ENCODE measurements at places on chromosomes 7 and 10. TPM values are rescaled to one million over a fixed set of nuclear protein-coding genes. Genes with fewer than 3 reads are reported as not detected.

DNA sequence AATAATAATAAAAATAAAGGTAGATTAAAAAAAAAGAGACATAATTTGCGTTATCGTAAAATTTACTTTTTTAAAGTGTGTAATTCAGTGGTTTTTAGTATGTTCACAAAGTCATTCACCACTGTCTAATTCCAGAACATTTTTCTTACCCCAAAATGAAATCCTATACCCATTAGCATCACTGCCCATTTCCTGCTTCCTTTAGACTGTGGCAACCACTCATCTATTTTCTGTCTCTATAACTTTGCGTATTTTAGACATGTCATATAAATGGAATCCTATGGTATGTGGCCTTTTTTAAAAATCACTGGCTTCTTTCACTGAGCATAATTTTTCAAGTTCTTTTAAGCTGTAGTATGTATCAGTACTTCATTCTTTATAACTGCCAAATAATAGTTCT is 53.6 kb downstream of the KAT6B start:
- no peak for DNase-seq

DNA sequence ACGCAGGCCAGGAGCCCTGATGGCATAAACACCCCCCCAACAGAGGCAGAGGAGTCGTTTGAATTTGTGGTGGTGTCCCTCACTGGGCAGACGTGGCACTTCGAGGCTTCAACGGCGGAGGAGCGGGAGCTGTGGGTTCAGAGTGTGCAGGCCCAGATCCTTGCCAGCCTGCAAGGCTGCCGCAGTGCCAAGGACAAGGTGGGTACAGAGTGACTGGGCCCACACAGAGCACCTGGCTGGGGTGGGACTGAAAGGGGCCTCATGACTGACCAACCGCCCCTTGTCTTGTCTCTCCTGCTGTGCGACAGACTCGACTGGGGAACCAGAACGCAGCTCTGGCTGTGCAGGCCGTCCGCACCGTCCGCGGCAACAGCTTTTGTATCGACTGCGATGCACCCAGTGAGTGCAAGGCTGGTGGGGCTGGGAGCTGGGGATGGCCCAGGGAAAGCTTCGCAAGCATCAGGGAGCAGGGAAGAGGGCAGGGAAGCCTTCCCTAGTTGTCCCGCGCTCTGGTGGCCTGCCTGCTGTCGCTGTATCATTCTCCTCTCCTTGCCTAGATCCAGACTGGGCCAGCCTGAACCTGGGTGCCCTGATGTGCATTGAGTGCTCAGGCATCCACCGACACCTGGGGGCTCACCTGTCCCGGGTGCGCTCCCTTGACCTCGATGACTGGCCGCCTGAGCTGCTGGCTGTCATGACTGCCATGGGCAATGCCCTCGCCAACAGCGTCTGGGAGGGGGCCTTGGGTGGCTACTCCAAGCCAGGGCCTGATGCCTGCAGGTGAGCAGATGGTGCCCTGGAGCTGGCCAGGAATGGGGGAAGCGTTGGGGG is 25.4 kb downstream of the GBX1 start:
- no peak for DNase-seq

GRCh38 chr7:3312583-3312982 is 11.5 kb downstream of the SDK1 start:
- no peak for DNase-seq

DNA sequence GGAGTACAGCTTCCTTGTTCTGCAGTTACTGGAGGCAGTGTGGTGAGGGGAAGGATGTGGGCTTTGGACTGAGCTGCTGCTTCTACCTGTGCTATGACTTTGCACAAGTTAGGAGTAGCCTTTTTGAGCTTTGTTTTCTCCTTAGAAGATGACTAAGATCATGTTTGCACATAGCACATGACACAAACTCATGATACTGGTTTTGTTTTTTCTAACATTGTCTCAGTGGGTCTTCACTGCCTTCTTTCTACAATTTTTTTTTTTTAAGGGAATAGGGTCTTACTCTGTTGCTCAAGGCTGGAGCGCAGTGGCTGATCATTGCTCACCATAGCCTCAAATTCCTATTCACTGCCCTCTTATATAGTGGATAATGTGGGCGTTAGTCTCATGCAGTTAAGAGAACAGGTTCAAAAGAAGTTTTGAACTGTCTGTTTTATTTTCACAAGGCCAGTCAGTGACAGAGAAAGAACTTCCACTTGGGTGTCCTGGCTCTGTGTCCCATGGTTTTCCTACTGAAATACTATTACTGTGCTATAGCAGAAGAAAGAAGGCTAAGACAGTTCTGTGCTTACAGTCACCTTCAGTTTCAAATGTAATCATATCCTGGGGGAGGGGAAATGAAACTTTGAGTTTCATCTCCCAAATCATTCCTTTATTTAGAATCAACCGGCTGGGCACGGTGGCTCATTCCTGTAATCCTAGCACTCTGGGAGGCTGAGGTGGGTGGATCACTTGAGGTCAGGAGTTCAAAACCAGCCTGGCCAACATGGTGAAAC is 72.0 kb downstream of the KAT6B start:
- DNase-seq: peak; percentile 59

GRCh38 chr7:2117646-2118045 is 115.1 kb downstream of the MAD1L1 start:
- DNase-seq: no peak

GRCh38 chr7:49119706-49120105 is 195.4 kb downstream of the CDC14C start:
- no peak for DNase-seq

DNA sequence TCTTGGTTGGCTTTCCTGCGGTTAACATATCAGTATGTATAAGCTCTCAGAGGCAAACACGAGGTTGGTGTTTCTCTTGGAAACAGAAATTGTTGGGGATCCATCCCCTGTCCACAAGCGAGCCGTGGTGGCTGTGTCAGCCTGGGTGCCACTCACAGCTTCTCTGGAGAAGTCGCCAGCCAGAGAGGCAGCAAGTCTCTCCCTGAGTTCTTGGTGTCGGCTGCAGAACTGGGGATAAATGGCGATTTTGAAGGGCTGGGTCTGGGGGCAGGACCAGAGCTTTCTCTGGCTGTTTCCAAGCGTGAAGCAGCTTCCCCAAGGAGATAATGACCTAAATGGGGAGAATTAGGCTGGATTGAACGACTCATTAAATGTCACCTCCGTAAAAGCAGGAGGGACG is 335.3 kb downstream of the GLRX3 start:
- no peak for DNase-seq

- DNase-seq: no peak
Observed at GRCh38 chr10:78150756-78151155, 117.1 kb downstream of the RPS24 start.

GRCh38 chr10:3895045-3895631 is 110.1 kb upstream of the KLF6 start:
- no peak for DNase-seq

- no peak for DNase-seq
Observed at GRCh38 chr7:71824006-71824760, 588.0 kb downstream of the CALN1 start.

DNA sequence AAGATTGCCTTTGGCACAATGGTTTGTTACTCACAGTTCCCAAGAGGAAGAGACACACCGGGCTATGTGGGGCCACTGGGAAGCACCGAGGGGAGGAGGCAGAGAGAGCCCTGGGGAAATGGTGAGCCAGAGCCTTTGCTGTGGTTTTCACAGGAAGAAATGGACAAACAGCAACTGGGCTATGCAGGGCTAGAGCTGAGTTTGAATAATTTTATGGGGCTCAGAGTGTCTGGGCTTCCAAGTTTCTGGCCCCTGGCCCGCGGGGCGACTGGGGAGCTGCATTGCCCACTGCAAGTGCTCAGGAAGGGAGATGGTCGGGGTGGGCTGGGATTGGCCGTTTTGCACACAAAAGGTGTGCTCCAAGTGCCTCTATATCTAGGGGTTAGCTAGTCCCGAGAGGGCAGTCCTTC is 92.6 kb downstream of the CHST15 start:
- DNase-seq: no peak

- no peak for DNase-seq
Observed at GRCh38 chr10:3622427-3622826, 162.6 kb downstream of the KLF6 start.

DNA sequence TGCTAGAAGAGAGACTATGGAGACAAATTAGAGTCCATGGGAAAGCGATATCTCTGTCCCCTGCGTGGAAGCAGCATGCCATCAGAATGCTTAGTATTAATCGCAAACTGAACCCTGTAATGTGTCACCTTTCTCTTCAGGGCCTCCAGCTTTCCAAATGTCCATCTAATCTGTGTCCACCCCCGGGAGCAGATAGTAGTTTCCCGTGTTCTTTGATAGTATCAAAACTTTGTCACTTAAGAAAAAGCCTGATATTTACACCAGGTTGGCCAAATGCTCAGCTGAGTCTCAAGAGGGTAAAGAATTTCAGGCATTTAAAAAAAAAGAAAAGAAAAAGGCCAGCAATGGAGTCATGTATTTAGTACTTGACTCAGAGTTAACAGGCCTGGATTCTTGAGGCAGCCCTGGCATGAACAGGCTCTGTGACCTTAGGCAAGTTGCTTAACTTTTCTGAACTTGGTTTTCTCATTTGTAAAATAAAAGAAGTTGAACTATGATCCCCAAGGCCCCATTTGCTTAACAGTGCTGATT is 10.4 kb upstream of the GSAP start:
- DNase-seq: no peak

DNA sequence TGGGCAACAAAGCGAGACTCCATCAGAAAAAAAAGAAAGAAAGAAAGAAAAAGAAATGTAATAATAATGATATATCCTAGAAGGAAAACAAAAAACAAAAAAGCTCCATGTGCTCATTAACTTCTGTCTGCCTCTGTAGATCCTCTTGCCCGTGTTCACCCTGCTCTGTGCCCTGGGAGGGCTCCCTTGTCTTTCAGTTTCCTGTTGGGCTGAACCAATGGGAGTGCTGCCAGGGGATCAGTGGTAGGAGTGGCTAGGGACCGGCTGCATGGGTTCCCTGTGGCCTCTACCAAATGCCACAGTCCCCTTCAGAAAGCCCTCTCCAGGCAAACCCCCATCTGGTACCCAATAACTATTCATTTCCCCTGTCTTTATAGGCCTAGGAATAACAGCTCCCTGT is 51.8 kb upstream of the PARD3 start:
- no peak for DNase-seq

DNA sequence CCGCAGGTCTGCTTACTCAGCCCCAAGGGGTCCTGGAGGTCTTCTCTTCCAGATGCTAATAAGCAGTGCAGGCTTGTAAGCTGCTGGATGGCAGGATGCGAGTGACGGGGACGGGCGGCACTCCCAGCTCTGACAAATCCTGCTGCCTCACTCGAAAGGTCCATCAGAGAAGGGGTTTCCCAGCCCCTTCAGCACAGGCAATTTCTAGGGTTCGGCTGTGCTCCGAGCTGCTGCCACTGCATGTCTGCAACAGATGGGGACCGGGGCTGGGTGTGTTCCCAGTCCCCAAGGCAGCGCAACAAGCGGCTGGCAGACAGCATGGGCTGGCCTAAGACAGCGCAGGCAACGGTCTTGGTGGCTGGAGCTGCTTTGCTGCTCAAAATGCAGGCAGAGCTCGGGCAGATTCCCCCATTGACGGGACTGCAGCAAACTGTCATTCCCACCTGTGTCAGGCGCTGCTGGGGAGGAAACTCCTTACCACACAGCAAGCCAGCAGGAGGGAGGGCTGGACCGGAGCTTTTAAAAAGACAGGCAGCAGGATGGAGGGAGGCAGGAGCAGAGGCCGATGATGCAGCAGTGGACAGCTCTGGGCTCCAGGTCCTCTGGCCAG is 62.4 kb downstream of the PRKAG2 start:
- DNase-seq: no peak

GRCh38 chr7:114273218-114273617 is 141.4 kb upstream of the FOXP2 start:
- no peak for DNase-seq

GRCh38 chr7:83143107-83143506 is 19.6 kb downstream of the PCLO start:
- DNase-seq: no peak

- DNase-seq: no peak
Observed at GRCh38 chr7:99002148-99002826, 124.0 kb downstream of the TRRAP start.

GRCh38 chr7:37031571-37032257 is 307.4 kb upstream of the AOAH start:
- DNase-seq: peak; percentile 27

GRCh38 chr7:150378115-150378852 is 846 bp upstream of the ZNF775 start:
- DNase-seq: peak; percentile 69

DNA sequence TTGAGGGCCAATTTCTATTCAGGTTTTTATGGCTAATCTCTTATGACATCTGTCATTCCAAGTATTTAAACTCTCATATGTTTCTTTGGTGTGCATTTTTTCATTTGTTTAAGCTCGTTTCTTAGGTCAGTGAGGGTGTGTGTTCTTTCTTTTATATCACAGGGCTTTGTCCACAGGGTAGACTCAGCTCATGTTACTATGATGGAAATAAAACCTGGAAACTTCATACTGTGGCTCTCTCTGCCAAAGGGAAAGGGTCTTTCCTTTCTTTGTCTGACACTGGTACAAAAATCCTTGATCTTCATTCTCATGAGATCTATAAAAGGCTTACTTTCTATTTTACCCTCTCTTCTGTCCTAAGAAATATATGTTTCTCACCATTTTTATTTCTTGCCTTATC is 129.6 kb upstream of the SP8 start:
- DNase-seq: no peak

DNA sequence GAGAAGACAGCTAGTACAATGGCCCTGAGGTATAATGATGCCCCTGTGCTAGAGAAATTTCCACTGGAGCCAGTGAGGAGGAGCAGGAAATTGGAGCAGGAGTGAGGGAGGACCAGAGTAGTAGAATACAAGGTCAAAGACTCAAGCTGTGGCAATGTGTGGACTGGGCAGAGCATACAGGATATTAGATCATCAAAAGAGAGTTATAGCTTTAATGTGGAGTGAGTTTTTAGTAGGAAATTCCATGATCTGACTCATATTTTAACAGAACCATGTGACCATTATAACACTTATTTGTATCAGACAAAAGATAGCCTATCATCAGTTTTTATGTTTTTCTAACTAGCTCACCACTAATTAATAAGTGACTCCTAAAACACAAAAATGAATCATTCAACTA is 154.1 kb downstream of the DGKB start:
- DNase-seq: no peak

The MSRB2 gene
- total RNA-seq: 9.7 TPM

The NKX2-3 gene
- total RNA-seq: not detected

The GOT1 gene
- 31.2 TPM for total RNA-seq

The SMO gene
- not detected for total RNA-seq

The SH2D4B gene
- 0.21 TPM for total RNA-seq

The SLC26A3 gene
- not detected for total RNA-seq

The LIPJ gene
- not detected for total RNA-seq

The SPDYE1 gene
- not detected for total RNA-seq

The MACROH2A2 gene
- 6.2 TPM for total RNA-seq

The MMP21 gene
- not detected for total RNA-seq

The C10orf62 gene
- not detected for total RNA-seq

The CNNM1 gene
- 0.23 TPM for total RNA-seq

The DBNL gene
- 165 TPM for total RNA-seq

The HKDC1 gene
- 1.8 TPM for total RNA-seq

The ZNF239 gene
- total RNA-seq: 1.1 TPM

The SPDYE6 gene
- total RNA-seq: not detected

The RADIL gene
- 0.82 TPM for total RNA-seq

The PRPS1L1 gene
- total RNA-seq: not detected
